Iris pigment epithelial cell (primary cell): ENCODE measurements at places on chromosomes 6 and 20.

DNA sequence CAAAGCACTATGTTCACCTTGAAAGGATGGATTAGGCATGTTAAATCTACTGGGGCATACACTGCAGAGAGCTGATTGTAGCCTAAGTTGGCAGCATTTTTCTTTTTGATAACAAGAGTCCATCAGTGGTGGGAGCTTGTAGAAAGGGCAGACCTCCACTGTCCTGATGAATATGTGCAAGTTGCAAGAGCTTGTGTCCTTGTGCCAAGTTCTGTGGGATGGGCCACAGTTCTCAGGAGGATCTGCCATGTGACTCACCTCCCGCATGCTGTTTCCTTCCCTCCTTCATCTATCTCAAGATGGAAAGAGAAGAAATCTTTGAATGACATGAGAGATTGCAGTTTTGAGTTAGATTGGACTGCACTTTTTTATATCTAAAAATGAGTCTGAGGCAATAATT, 58.3 kb upstream of the GGTLC1 start:
- DNase-seq: no peak

DNA sequence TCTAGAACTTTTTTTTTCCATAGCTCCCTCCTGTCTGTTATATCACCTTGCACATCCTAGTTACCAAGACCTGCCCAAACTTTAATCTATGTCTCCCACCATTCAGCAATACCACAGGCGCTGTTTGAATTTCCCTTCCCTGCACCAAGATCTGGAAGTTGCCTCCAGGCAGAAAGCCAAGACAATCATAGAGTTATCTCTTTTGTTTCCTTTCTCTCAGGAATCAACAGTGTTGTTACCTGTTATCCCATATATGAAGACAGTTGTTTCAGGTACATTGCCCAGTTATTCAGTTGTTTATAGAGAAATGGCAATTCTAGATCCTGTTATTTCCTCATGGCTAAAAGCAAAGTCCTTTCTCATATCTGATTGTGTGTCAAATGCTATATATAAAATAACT, 63.2 kb downstream of the PDSS2 start:
- no peak for DNase-seq

DNA sequence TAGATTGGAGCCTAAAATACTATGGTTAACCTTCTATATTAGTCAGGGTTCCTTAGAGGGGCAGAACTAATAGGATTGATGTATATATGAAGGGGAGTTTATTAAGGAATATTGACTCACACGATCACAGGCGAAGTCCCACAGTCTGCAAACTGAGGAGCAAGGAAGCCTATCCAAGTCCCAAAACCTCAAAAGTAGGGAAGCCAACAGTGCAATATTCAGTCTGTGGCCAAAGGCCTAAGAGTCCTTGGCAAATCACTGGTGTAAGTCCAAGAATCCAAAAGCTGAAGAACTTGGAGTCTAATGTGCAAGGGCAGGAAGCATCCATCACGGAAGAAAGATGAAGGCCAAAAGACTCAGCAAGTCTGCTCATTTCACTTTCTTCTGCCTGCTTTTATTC, 133.5 kb upstream of the ADGRF1 start:
- no peak for DNase-seq

DNA sequence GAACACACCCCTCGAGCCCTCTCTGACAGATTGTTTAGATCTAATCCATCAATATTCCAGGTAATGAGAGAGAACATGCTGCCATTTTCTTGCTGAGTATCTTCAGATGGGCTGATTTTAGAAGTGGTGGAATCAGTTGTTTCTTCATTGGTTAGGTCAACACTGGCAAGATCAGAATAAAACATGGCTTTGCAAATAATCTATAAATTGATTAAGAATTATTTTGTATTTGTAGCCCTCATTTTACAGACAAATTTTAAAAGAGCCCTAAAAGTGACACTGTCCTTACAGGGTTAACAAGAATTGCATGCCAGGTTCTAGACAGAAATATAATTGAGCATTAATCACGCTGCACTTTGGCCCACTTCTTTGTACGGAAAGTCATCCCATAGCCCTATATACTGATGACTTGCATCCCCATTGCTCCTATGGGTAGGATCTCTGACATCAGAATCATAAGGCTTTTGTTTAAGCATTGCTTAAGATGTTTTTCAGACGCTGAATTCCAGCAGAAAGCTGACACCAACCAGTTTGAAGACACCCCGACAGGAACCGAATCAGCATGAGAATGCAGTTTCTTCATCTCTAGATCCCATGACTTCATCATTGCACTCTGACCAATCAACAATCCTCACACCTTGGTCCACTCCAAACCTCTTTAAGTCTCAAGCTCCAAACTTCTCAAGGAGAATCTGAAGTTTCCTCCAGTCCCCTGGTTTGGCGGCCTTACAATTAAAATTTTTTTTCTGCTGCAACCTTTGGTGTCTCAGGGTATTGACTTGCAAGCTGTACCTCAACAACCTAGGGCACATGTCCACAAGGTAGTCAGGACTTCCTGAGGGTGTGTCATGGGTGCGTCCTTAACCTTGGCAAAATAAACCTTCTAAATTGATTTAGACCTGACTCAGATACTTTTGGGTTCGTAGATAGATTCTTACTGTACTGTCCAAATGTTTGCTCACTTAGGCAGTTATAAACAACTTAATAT, 7.8 kb downstream of the TDP2 start:
- DNase-seq: peak; percentile 98

DNA sequence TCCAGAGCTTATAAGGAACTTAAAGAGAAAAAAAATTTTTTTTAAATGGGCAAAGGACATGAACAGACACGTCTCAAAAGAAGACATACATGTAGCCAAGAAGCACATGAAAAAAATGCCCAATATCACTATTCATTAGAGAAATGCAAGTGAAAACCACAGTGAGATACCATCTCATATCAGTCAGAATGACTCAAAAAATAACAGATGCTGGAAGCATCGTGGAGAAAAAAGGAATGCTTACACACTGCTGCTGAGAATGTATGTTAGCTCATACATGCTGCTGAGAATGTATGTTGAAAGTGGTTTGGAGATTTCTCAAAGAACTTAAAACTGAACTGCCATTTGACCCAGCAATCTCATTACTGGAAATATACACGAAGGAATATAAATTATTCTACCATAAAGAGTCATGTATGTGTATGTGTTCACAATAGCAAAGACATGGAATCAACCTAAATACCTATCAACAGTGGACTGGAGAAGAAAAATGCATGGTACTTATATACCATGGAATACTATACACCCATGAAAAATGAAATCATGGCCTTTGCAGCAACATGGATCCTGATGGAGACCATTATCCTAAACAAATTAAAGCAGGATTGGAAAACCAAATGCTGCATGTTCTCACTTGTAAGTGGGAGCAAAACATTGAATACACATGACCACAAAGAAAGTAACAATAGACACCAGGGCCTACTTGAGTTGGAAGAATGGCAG, 5.2 kb downstream of the OR11A1 start:
- peak; percentile 16 for DNase-seq

GRCh38 chr6:148593130-148593812, 153.6 kb upstream of the UST start:
- no peak for DNase-seq

DNA sequence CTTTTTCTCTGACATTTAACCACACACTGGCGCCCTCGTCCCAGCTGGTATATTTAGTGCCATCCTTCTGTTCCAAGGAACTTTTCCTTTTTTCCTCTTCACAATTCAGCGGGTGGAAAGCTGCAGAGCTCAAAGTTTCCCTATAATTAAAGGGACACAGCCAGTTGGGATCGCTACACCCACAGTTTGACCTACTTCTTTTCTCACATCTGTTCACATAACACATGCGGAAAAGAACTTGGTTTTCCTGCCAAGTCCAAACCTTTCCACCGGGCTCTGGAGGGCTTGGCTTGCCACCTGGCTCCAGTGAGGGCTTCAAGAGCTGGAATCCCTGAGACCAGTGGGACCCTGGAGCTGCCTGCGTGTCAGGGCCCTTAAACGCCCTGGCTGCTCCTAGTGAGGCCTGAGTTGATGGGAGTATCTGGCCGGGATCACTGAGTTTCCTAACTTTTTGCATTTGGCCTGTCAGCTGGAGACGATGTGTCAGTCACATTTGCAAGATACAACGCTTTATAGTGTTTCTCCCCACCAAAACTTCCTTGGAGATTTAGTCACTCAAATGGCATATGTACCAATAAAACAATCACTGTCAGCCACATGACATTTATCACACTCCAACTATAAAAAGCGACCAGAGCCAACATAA, 176.0 kb downstream of the SASH1 start:
- no peak for DNase-seq

DNA sequence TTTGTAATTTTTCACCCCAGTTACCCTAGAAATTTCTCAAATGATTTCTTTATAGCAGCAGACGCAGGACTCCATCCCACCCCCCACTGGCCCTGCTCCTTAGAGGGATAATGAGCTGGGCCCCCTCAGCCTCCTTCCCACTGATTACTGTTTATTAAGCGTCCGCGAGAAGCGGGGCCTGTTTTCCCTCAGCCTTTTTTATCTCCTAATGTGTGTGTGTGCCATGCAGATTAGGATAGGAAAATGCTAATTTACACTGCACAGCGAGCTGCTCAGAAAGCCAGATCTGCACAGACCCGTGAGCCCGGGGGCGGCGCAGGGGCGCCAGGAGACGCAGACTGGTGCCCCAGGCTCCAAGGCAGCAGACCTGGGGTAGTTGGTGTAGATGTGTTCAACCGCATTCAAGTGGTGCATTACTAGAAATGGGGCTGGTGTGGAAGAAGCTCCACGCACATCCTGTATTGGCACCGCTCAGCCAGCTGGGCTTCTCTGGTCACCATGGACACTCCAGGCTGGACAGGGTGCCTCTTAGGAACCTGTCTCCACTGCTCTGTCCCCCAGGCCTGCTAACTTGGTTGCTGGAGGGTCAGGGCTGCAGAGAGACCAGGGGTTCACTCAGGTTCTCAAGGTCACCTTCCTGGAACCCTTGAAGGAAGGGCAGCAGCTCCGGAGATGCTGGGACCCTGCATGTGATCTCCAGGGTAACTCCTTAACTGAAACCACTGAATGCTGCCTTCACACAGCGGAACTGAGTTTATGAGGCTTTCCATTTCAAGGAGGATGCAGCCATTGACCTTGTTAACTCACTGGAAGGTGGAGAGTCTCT, 256.3 kb downstream of the ERMARD start:
- no peak for DNase-seq

DNA sequence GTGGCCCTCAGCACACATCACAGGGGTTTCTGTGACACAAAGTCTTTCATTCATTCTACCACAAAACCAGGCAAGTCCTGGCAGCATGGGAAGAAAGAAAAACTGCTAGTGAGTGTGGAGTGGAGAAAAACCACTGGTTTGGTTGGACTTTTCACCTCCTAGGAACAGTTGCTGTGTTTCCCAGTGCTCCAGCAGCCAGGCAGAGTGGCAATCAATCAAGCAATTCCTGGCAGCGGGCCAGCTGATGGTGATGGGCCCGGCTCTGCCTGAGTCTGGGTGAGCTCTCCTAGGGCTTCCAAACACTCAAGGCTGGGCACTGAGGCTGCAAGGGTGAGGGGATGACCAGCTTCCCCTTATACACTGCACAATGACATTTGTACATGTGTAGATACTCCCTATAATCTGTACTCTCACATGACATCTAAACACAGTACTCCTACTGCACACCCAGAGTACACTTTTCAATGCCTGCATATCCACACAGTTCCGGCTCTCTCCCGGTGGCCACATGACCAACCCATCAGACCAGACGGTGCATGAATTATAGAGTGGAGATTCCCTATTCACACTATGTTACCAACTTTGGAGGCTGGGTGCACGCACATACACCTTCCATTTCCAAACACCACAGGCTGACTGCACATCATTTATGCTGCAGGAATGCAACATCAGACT, 156.6 kb downstream of the UNC5CL start:
- DNase-seq: no peak

DNA sequence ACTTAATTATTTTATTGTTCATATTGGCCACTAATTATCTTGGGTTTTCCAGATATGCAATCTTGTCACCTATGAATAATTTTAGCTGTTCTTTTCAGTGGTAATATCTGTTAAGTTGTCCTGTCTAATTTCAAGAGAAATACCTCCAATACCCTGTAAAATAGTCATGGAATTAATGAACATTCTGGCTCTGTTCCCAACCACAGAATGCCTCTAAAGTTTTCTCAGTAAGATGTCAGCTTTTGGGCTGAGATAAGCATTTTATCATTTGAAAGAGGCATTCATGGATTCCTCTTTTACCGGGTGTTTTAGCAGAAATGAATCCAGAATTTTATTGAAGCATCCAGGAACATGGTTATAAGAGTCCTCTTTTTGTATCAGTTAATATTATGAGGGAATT, 109.3 kb downstream of the WDR27 start:
- peak; percentile 88 for DNase-seq
